Activated naive CD4-positive, alpha-beta T cell treated with anti-CD3 and anti-CD28 coated beads for 36 hours (primary cell): ENCODE measurements at places on chromosomes 7 and 10.

- DNase-seq, result no peak
Measured at GRCh38 chr10:114990586-114990985, 52.6 kb downstream of the TRUB1 start.

- DNase-seq, result no peak
Measured at GRCh38 chr10:56763090-56763489, 402.0 kb upstream of the ZWINT start.

DNA sequence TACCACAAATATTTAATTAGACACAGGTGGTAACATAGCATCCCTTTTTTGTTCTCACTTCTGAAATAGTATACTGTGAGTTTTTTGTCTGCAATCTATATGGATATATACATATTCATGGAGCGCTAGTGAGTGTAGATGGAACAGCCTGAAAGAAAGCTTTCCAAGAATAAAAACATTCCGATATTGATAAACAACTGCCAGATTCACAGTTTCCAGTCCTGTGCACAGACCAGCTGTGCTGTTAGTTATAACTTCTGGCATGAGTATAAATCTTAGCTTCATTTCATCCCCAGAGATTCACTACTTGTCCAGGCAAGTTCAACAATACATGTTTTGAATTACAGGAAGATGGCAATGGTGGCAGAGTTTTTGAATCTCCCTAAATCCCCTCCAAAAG, 467.1 kb upstream of the STEAP1 start:
- no peak for DNase-seq

DNA sequence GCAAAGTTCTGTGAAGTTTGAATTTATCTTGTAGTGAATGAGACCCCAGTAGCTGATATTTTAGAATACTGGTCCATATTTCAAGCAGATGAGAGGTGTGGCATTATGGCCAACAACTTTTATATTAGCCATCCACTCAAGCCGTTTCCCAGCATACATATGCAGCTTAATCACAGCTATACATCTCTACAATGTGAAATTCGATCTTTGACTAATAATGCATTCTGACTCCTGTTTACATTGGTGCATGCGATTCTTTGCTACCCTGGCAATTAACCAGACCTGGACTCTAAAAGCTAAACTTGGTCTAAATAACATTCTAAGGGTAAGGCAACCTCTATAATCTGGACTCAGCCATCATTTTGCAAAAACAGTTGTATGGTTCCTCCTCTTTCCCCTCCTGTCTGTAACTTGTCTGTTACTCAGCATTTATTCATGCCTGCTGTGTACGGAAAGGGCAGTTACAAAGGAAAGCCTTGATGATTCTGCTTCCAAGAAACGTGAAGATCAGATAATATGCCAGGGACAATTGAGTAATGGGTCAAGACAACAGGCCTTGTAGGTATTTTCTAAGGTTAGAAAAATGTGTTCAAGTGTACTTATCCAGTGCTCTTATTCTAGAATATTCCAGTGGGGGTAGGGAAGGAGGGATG, 50.6 kb downstream of the PNLIPRP2 start:
- DNase-seq, result no peak

- no peak for DNase-seq
Measured at GRCh38 chr10:84925495-84925894, 597.1 kb downstream of the CCSER2 start.

- DNase-seq, result peak; percentile 35
Measured at GRCh38 chr10:12509016-12509793, 159.9 kb downstream of the CAMK1D start.

DNA sequence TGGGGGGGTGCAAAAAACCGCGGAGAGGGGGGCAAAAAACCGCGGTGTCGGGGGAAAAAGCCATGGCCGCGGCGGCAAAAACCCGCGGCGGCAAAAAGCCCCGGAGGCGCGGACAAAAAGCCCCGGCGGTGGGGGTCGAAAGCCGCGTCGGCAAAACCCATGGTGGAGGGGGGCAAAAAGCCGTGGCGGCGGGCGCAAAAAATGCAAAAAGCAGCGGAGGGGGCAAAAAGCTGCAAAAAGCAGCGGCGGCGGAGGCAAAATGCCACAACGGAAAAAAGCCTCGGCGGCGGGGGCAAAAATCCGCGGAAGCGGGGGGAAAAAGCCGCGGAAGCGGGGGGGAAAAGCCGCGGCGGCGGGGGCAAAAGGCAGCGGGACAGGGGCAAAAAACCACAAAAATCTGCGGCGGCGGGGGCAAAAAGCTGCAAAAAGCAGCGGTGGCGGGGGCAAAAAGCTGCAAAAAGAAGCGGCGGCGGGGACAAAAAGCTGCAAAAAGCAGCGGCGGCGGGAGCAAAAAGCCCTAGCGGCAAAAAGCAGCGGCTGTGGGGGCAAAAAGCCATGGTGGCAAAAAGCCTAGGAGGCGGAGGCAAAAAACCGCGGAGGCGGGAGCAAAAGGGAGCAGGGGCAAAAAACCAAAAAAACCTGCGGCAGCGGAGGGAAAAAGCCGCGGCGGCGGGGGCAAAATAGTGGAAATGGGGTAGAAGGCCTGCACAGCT, 418.9 kb downstream of the ZNF716 start:
- no peak for DNase-seq

- no peak for DNase-seq
Measured at GRCh38 chr7:124915242-124915641, 14.4 kb downstream of the POT1 start.

DNA sequence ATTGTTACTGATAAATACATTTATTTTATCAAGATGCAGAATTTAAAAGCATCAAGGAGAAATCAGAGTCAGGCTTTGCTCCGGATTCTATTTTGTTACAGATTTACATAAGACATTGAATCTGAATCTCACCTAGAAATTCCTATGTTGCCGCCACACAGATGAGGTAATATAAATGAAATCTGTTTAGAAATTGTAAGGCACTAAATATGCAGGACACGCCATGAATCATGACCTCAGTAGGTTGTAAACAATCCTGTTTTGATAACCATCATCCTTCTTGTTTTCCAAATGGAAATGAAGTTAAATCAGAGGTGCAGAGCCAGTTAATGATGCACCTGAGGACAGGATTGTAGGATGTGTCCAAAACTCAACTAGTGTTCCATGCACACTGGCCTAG, 778.0 kb downstream of the MAGI2 start:
- DNase-seq, result no peak

DNA sequence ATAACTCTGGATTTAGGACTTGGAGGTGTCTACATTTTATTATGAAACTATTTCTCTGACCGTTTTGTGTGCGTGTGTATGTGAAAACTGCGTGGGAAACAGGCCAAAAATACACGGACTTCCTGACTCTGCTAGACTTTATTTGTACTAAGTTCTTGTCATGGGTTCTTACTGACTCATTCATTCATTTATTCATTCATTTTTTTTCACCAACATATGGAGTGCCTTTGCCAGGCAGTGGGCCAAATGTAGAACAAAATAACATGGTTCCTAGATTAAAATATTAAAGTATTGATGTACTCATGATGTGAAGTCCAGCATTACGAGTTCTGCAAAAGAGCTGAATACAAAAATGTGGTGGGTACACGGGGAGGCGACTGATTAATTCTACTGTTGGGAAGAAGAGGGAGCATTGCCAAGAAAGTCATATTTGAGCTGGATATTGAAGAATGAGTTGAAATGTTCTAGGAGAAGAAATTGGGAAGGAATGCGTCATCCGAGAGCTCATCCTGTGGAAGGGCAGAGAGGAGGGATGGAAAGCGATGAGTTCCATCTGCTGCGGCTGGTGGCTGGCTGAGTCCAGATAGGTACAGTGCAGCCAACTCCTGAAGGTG, 24.6 kb downstream of the CACNB2 start:
- no peak for DNase-seq

DNA sequence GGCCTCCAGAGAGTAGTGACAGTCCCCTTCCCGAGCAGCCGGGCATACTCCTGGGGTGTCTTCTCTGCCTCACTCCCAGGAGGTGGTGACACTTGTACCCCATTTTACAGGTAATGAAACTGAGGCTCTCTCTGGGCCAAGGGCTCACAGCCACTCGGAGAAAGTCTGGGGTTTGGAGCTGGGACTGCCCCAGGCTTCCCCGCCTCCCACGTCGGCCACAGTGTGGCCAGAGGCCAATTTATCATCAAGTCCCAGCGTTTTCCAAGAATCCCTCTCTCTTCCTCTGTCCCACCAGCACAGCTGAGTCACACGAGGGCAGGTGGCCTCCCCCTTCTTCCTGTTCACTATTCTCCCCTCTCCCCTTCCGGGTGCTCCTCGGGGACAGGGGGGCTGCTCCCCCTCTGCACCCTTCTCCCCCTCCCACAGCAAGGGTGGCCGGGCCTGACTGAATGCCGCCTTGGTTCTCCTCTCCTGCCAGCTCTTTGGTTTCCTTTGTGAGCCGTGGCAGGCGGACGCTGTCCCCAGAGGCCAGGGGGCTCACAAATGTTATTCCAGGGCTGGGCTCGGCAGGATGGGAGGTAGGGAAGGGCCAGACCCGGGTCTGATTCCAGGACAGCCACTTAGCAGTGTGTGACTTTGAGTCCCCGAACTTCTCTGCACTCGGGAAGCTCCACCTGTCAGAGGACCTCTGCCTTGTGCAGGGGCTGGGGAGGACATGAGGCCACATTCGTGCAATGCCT, 17.7 kb downstream of the CLIP2 start:
- DNase-seq, result peak; percentile 10
